Panc1 (cell line): ENCODE measurements at places on chromosomes 12 and 14.
A peak's percentile ranks its signal among the peaks of the same experiment; 100 is the strongest.

- no peaks in the 10 kb centered on the region for H3K36me3 ChIP-seq
- H3K4me1 ChIP-seq = no peaks in the 10 kb centered on the region
- DNase-seq = no peak
- no peaks in the 10 kb centered on the region for H3K27me3 ChIP-seq
- H3K27ac ChIP-seq = no peak overlapping the region
- no peak overlapping the region for H3K4me3 ChIP-seq
These were observed 25.6 kb downstream of the CRACR2A start for GRCh38 chr12:3727354-3727753.

GRCh38 chr12:57726151-57726883, 12.2 kb downstream of the AGAP2 start:
- no peak for DNase-seq
- peak overlapping the region; percentile 82 for H3K27ac ChIP-seq
- no peaks in the 10 kb centered on the region for H3K27me3 ChIP-seq

GRCh38 chr14:54211551-54212308, 185.1 kb upstream of the CDKN3 start:
- DNase-seq = no peak
- H3K4me1 ChIP-seq = no peaks in the 10 kb centered on the region
- no peak overlapping the region for H3K4me3 ChIP-seq
- no peak overlapping the region for H3K27ac ChIP-seq

DNA sequence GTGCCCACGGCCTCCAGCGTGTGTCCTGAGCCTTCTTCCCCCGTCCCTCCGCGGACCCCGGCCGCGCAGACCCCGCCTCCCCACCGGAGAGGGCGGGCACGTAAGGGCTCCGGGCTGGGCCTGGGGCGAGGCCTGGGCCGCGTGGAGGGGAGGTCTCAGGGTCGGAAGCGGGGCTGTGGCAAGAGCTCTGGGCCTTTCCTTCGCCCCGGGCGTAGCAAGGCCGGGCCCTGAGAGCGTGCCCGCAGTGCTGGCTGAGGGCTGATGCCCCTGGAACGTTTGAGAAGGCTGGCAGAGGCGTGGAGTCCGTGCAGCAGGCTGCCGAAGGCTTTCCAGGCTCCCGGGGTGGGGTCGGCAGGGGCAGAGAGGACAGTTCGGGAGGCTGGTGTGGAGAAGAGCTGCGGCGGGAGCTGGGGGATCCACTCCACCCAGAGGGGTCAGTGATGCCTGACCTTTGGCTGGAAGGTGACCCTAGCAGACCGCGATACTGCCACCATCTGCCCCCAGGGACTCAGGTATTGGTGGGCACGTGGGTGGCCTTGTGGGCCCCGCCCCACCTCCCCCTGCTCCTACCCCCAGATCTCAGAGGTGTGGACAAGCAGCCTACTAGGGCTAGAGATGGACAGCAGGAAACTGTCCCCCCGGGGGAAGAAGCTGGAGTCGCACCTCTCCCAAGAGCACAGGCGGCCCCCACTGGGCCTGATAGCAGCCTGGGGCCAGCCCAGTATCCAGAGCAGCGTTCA, 558 bp downstream of the TEX22 start:
- H3K27ac ChIP-seq = peak overlapping the region; percentile 74
- peak overlapping the region; percentile 66 for H3K4me3 ChIP-seq
- no peaks in the 10 kb centered on the region for H3K27me3 ChIP-seq
- no peaks in the 10 kb centered on the region; the same call in 1 of the 2 replicates for H3K36me3 ChIP-seq
- peaks cover 3% of the 10 kb centered on the region; the same call in 1 of the 2 replicates for H3K4me1 ChIP-seq

GRCh38 chr12:53499266-53500141, at the start of gene MAP3K12:
MAP3K12 (minus strand) TSS chr12:53499458; CDS start chr12:53487391, 12,067 bp downstream.
- H3K36me3 ChIP-seq = no peaks in the 10 kb centered on the region; the same call in 1 of the 2 replicates
- DNase-seq = no peak
- H3K4me3 ChIP-seq = peak within 1 kb of the TSS; percentile 66
- peak within 1 kb of the TSS; percentile 98 for H3K27ac ChIP-seq
- H3K4me1 ChIP-seq = peaks cover 38% of the 10 kb centered on the region
- H3K27me3 ChIP-seq = no peaks in the 10 kb centered on the region

DNA sequence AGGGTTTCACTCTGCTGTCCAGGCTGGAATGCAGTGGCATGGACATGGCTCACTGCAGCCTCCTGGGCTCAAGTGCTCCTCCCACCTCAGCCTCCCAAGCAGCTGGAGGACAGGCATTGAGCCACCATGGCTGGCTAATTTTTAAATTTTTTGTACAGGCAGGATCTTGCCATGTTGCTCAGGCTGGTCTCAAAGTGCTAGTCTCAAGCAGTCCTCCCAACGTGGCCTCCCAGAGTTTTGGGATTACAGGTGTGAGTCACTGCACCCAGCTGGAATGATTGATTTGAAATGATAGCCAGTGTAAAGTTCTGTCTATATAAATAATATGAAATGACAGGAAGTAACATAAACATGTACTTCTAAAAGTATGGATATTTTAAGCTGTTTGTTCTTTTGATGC, 172.7 kb downstream of the FUT8 start:
- no peaks in the 10 kb centered on the region for H3K27me3 ChIP-seq
- H3K36me3 ChIP-seq = no peaks in the 10 kb centered on the region
- H3K27ac ChIP-seq = no peak overlapping the region
- H3K4me1 ChIP-seq = no peaks in the 10 kb centered on the region
- DNase-seq = no peak
